ENCODE measurements at places on chromosomes 13 and 19.
A peak's percentile ranks its signal among the peaks of the same experiment; 100 is the strongest.

- DNase-seq: no peak
Measured at GRCh38 chr13:26011996-26012821, 39.6 kb downstream of the SHISA2 start.

- DNase-seq: no peak
Measured at GRCh38 chr13:31437975-31438374, 238.2 kb downstream of the B3GLCT start.

- DNase-seq: peak; percentile 41
Measured at GRCh38 chr13:110836605-110836903, 78.3 kb downstream of the ANKRD10 start.

GRCh38 chr13:51913421-51914136 lies 51.8 kb downstream of the CCDC70 start:
- peak; percentile 76 for DNase-seq

DNA sequence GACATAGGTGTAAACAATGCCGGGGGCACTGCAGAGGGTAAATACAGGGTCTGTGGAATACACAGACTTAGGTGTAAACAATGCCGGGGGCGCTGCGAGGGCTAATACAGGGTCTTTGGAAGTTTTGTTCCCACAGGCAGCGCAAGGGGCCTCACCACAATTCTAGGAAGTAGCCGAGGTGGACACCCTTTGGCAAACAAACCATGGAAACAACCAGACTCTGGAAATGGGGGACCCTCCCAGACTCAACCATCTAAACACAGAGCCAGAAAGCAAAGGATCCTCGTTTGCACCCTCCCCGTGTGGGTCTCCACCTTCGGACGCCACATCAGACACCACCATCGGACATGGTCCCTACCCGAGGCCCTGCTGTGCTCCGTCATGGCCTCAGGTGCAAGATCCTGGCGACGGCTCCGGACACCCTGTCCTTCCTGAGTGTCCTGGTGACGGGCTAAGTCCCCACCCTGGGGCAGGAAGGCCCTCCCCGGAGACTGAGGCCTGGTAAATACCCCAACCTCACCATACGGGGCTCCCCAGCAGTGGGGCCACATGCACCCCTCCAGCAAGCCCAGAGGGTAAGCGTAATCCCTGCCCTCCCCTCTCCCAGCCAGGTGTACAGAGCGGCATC lies 16.7 kb upstream of the PLPP2 start:
- no peak for DNase-seq

DNA sequence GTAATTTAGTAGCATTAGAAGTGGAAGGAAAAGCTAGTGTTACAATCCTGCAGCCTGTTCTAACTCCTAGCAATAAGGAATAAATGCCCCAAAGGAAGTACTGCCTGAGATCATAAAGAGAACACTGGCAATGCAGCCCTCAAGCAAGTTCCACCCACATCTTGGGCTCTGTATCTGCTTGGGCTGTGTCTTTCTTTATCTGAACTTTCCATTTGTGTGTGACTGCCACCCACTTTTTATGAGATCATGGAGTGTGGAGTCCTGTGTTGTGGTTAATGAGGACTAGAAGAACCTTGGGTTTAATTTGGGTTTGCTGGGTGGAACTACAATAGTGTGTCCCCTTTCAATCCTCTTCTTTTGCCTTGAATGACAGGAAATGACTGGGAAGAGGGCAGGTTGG lies 38.2 kb downstream of the RFXAP start:
- no peak for DNase-seq

DNA sequence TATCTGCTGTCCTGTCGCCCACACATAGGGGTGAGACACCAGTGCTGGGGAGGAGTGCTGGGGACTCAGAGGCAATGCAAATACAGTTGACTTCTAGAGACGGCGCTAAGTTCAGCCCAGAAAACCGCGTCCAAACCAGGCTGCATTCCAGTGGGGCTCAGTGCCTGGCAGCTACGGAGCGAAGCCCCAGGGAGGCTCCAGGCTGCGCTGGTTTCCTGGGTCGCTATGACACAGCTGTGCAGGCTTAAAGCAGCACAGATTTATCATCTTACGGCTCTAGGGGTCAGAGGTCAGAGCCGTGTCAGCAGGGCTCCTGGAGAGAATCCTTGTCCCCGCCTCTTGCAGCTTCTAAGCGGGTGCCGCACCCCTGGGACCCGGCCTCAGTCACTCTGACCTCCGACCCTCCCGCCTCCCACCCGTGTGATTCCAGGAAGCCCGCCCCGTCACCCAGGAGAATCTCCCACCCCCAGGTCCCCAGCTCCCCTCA lies 61.6 kb downstream of the ANKRD10 start:
- DNase-seq: peak; percentile 46

- DNase-seq: no peak
Measured at GRCh38 chr13:71578048-71578447, 289.0 kb downstream of the DACH1 start.

DNA sequence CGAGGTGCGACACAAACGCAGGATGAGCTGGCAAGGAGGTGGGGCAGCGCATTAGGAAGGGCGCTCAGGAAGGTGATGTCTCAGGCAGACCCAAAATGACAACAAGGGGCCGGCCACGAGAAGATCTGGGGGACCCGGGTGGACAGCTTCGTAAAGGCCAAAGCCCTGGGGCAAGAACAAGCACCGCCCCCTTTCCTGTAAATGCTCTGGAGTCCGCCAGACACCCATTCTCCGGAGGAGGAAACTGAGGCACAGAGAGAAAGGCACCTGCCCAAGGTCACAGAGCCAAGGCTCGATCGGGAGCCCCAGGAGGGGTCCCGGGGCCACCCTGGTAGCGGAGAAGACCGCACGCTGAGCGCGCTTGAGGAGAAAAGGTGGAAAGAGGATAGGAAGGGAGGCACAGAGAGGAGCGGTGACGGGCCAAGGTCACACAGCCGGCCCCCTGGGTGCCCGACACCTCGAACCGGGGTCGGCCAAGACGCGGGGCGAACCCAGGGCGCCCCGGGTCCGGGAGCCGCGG lies 571 bp downstream of the SAFB2 start:
- peak; percentile 59 for DNase-seq
